CD4-positive, CD25-positive, alpha-beta regulatory T cell (primary cell): ENCODE measurements at places on chromosomes 13 and 19. TPM values are rescaled to one million over a fixed set of nuclear protein-coding genes. Genes with fewer than 3 reads are reported as not detected.

Gene PCSK4
- polyA plus RNA-seq, result not detected

Gene ZNF90
- polyA plus RNA-seq, result 1.5 TPM

Gene FCAR
- polyA plus RNA-seq, result not detected

Gene RDH8
- not detected for polyA plus RNA-seq

Gene ZNF626
- polyA plus RNA-seq, result 6.0 TPM

Gene DMRTC2
- polyA plus RNA-seq, result not detected

Gene PRR22
- not detected for polyA plus RNA-seq

Gene TMEM143
- polyA plus RNA-seq, result 1.9 TPM

Gene ZNF296
- polyA plus RNA-seq, result 2.1 TPM

Gene GPR4
- not detected for polyA plus RNA-seq

Gene SH2D3A
- 19.5 TPM for polyA plus RNA-seq

Gene S1PR4
- 883 TPM for polyA plus RNA-seq

Gene C19orf81
- polyA plus RNA-seq, result not detected

Gene TSSK6
- 1.7 TPM for polyA plus RNA-seq

Gene MPND
- polyA plus RNA-seq, result 7.2 TPM

Gene PPP1R15A
- polyA plus RNA-seq, result 51.9 TPM

Gene C19orf85
- not detected for polyA plus RNA-seq

Gene ZNF763
- polyA plus RNA-seq, result 1.9 TPM

Gene SRRM5
- 0.42 TPM for polyA plus RNA-seq

Gene ARHGEF7
- 10.3 TPM for polyA plus RNA-seq

Gene FBN3
- not detected for polyA plus RNA-seq

Gene DLL3
- polyA plus RNA-seq, result not detected

Gene PTPRS
- polyA plus RNA-seq, result 0.57 TPM

Gene CLDND2
- not detected for polyA plus RNA-seq

Gene ZNF560
- polyA plus RNA-seq, result not detected

Gene PPAN
- polyA plus RNA-seq, result 29.2 TPM

Gene FOXO1
- polyA plus RNA-seq, result 48.6 TPM

Gene ZNF835
- polyA plus RNA-seq, result 0.70 TPM

Gene KLF1
- polyA plus RNA-seq, result not detected

Gene SMIM44
- polyA plus RNA-seq, result not detected

Gene NECTIN2
- polyA plus RNA-seq, result not detected

Gene OR4F17
- polyA plus RNA-seq, result not detected

Gene RFC3
- polyA plus RNA-seq, result 8.2 TPM

Gene CNN1
- not detected for polyA plus RNA-seq

Gene GPR180
- polyA plus RNA-seq, result 2.0 TPM

Gene KLK14
- polyA plus RNA-seq, result not detected

Gene ANGPTL8
- polyA plus RNA-seq, result not detected

Gene NOVA2
- not detected for polyA plus RNA-seq

Gene MEDAG
- not detected for polyA plus RNA-seq
